ENCODE measurements at places on chromosomes 4 and X.

GRCh38 chrX:6021316-6022091, 207.2 kb downstream of the NLGN4X start:
- DNase-seq = peak; percentile 1

DNA sequence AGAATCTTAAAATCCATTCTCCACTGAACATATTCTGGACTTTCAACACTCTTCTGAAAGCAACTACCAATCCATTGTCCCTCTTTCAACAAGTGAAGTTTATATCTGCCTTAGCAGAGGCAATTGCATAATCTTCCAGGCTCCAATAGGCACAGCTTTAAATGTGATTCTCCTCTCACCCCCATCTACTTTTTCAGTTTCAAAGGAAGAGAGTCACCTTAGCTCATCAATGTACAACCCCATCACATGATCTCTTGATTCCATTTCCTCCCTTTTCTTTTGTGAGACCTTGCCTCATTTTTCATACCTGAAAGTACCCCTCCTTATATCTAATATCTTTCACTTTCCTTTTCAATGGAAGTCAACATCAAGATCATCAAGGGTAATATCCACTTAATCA, 921.7 kb upstream of the EPHA5 start:
- no peak for DNase-seq

- DNase-seq = no peak
Measured at GRCh38 chr4:176300036-176300435, 19.7 kb upstream of the SPCS3 start.

DNA sequence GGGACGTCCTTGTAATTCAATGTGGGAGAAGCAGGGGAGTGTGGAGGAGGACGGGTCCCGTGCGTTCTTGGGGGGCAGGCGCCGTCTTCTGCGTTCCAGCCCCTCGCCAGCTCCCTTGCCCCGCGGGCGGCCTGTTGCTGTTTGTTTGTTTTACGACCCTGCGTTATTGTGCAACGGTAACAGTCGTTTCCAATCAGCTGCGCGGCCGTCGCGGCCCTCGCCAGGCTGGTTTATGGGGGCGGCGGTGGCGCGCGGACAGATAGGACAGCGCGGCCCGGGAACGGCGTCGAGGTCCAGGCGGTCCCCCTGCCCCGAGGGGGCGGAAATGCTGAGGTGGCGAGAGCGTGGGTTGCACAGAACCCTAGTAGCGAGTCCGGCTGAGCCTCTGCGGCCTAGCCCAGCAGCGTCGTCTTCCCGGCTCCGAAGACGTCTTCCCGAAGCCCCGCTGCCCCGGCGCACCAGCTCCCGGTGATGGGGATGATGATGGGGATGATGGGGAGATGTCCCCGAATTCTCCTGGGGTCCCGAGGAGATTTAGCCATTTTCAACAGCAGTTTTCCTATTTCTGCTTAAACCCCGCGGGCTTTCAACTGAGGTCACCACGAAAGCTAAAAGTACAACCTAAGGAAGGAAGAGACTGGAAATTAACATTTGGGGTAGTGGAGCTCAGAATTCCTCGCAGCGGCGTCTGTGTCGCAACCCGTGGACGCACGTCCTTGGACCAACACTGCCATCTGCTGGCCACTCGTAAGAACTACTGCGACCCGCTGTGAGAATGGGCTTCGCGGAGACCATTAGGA, 4.8 kb downstream of the PDGFRA start:
- DNase-seq = peak; percentile 54

DNA sequence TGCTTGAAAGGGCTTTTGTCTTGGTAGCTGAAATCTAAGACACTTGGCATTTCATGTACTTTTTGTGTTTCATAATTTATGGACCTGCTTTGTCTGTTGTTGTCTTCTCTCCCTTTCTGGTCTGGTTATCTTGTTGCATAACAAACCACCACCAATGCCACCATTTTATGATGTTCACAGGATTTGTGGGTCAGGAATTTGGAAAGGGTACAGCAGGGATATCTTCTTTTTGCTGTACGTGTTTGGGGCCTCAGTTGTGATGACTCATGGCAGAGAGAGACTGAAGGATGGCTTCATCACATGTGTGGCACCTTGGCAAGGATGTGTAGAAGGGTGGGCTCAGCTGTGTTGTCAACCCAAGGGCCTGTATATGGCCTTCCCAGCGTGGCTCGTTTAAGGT, 35.2 kb downstream of the KDM6A start:
- DNase-seq = no peak

DNA sequence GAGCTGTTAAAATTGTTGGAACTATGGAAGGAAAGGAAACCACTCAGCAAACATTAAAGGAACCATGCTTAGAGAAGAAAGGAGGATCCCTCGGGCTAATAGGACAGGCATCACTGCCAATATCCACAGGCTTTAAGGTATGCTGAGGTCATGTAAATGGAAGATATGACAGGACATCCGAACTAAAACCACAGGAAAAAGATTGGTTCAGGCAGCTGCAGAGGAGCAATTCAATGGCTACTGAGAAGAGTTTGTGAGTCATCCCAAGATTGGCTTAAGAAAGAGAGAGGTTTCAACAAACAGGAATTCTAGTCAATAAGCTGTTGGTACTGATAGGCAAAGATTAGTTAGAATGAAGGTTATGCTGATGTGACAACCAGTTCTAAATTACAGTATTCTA, 106.4 kb upstream of the FAM241A start:
- no peak for DNase-seq

- no peak for DNase-seq
Measured at GRCh38 chr4:25133132-25133531, 27.1 kb downstream of the SEPSECS start.

DNA sequence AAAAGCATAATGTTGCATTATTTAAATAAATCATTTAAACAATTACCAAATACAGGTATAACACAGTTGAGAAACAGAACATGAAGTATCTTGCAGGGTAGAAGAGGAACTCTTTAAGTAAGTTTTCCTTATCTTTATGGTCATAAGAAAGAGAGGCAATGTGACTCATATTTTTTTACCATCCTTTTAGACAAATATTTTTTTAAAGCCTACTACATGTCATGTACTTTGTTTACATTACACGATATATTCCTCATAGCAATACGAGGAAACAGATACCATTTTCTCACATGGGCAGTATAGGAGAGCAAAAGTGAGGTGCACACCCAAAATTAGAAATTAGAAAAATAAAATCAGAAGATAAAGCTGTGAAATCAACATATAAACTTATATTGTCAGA, 49.3 kb upstream of the EPHA5 start:
- no peak for DNase-seq

- DNase-seq = no peak
Measured at GRCh38 chrX:21700967-21701366, 42.8 kb upstream of the KLHL34 start.

DNA sequence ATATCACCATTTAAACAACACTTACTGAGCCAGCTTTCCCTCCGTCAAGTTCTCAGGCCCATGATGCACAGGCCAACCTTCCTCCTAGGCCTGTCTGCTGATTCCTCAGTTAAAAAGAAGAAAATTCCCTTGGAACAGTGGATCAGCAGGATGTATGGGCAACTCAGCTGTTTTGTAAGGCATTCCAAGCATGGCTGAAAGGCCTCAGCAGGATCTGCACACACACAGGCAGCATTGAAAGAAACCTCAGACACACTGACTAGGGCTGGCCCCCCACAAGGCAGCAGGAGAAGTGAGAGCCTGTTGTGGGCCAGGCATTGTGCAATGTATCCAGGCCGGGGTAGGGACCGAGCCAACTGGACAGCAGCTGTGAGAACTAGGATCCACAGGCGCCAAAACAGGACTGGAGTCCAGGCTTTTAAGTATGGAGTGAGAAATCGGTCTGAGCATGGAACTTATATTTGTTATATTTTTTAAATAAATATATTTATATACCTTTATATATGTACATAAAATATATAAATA, 171.4 kb downstream of the NWD2 start:
- DNase-seq = no peak

- DNase-seq = no peak
Measured at GRCh38 chr4:86451560-86452330, 91.9 kb upstream of the MAPK10 start.

GRCh38 chr4:125131891-125132680, 182.7 kb upstream of the FAT4 start:
- no peak for DNase-seq

GRCh38 chr4:67401902-67402301, 143.4 kb downstream of the CENPC start:
- no peak for DNase-seq

GRCh38 chrX:55127692-55128091, 38.9 kb downstream of the PAGE2 start:
- DNase-seq = no peak

DNA sequence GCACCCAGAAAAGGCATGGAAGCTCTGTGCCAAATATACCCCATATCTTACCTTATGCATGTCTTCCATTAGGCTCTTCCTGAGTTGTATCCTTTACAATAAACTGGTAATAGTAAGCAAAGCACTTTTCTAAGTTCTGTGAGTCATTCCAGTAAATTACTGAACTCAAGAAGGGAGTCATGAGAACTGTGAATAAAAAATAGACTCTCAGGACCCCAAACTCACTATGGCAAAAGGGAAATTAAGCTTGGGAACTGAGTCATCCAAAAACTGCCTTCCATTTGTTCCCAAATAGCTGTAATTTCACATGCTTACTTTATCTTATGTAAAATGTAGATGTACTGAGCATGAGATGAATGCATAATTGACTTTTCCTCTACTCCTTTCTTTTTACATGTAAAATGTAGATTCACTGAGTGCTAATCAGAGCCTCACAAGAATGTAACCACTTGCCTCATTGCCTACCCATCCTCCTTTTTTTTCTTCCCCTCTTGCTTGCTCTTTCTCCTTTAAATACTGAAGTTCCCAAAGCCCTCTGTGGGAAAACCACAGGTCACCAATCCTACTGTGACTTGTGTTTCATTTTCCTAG, 8.1 kb downstream of the TCEAL3 start:
- DNase-seq = no peak

DNA sequence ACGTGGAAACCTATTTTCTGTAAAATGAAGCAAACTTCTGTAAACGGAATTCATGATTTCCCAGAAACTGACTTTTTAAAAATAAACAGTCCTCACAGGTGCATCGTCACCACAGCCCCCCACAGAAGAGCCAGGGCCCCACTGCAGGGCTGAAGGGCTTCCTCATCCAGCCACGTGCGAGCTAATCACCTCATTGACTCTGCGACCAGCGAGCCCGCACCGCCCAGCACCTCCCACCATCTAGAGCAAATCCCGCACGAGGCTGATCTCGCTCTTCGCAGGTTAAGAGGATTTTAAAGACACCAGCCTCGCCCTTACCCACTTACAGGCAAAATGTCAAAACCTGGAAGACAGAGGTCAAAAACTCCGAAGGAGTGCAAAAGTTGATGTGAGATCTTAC, 14.8 kb downstream of the PPP2R3B start:
- DNase-seq = no peak

- DNase-seq = no peak
Measured at GRCh38 chrX:44483965-44484606, 58.6 kb downstream of the FUNDC1 start.

DNA sequence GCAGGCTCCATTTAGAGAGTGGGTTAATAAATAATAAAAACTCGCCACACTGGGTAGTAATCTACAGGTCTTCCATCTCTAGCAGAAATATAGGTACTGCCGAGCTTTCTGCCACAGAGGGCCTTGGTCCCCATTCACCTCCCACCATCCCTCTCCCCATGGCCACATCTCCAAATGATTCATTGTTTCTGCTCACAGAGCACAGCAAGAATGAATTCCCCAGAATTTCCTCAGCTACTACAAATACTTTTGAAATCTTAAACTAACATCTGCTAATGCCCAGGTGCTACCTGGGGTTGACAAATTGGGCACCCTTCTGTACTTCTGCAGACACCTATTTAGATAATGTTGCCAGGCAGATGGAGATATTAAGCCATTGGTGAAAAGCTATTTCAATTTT, 5.1 kb downstream of the PHEX start:
- DNase-seq = no peak
